ENCODE measurements at places on chromosomes 2 and 18.

DNA sequence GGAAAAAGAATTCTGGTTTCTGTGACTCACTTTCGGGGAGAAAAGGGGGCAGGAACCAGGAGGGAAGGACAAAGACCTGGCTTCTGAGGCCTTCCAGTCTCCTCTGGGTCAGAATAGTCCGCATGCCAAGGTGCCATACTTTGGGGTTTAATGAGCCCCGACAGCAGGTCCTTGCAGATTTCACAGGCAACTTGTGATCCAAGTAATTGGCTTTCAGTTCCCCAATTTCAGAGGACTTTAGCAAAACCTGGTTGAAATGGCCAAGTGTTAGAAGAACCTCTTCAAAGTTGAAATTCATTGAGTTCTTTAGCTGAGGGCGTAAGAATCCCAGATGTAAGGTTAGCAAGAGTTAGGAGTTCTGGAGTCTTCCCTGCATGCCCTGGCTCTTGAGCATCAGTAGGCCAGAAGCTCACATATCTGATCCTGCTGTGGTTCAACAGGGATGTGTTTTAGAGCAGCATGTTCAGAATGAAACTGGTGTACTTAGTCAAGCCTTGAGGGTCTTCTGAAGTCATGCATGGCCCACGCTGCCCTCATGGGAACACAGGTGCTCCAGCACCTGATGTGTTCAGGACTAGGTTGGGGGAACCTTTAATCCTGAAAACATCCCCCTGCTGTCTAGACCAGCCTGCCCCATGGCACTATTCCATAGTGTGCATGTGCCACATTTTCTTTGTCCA, 143.0 kb downstream of the NUP35 start:
- DNase-seq: no peak

DNA sequence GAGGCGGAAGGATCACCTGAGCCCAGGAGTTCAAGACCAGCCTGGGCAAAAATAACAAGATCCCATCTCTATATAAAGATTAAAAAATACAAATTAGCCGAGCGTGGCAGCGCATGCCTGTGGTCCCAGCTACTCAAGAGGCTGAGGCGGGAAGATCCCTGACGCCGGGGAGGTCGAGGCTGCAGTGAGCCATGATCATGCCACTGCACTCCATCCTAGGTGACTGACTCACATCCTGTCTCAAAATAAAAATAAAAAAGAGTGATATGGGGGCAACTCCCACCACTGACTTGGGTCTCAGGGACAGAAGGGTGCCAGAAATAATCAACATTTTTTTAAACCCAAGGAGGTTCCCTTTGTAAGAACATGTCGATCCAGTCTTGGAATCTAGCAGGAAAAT, 37.6 kb downstream of the ZNF516 start:
- DNase-seq: no peak

GRCh38 chr18:12564861-12565260, 93.0 kb downstream of the SPIRE1 start:
- DNase-seq: no peak

DNA sequence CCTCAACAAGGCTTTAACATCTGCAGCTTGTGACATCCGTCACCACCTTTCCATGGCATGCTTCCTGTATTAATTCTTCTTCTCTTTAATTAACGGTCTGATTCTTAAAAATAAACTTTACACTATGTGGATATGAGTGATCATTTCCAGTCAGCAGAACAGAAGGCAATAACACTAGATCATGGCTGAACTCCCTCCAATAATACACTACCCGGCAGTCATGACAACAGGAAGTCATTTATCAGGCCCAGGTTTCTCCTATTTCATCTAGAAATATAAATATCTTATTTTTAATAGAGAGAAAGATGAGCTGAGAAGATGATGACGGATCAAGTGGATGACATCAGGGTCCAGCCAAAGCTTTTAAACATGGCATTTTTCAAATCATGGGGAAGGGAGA, 792.2 kb downstream of the SLC4A3 start:
- no peak for DNase-seq

- DNase-seq: no peak
Observed at GRCh38 chr18:31878358-31878757, 64.6 kb downstream of the TRAPPC8 start.

DNA sequence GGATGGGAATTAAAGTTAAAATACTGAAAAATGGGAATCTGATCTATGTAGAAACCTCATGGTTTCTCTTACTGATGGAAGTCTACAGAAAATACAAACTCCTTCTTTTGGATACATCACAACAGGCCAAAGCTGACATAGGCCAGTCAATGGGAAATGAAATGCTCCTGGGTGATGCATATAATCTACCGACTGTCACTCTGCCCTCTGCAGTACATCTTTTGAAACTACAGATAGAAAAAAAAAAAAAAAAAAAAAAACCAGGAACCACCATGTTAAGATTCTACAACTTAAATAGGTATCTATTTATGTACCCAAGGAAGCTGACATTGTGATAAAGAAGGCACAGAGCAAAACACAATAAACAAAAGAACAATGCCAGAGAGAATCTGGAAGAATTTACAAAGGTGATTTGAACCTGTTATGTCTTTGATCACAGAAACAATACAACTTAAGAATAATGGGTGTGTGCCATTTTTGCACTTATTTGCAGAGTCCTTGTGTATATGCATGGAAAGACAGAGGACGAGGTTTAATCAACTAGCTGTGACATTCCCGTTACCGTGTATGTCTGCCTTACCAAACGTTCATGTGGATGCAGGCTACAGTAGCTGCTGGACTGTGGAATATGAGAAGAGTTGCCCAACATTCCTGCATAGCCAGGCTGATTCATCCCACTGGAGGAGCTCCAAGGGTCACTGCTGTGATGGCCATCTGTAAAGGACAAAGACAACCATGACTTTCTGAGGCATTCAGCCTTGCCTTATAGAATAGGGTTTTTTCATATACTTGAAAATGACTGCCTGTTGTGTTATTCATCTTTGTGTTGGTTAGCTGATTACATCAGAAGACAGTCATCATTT, 312.7 kb downstream of the TCF4 start:
- peak; percentile 92 for DNase-seq

- DNase-seq: no peak
Observed at GRCh38 chr18:6001867-6002266, 106.5 kb upstream of the TMEM200C start.

- no peak for DNase-seq
Observed at GRCh38 chr2:69674316-69674670, 30.8 kb upstream of the AAK1 start.

- no peak for DNase-seq
Observed at GRCh38 chr2:66497431-66498288, 62.7 kb downstream of the MEIS1 start.

GRCh38 chr2:157431176-157431575, 12.7 kb downstream of the CYTIP start:
- DNase-seq: no peak

DNA sequence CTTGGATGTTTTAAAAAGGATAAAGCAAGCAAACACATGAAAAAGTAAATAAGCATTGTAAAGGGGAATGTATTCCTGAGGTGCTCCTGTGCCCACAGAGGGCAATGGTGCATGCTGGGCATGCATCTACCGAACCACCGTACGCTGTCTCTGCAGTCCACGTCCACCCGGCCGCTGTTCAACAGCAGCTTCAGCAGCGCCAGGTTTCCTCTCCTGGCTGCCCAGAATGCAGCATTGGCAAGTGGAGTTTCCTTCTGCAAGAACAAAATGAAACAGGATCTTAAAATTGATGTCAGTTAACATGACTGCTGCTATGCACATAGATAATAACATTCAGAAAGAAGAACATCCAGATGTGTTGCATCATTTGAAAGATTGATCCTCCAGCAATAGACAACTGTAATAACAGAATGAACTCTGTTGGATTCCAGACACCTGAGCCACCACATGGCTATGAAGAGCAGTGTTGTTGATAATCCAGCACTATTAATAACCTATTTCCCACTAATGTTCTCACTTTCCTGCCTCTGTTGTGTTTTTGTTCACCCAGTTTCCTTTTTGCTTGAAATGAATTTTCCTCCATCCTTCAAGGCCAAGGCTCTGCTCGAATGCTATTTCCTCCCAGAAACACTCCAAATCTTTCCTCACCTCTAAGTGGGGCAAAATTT, 13.6 kb downstream of the ANKRD29 start:
- DNase-seq: no peak

DNA sequence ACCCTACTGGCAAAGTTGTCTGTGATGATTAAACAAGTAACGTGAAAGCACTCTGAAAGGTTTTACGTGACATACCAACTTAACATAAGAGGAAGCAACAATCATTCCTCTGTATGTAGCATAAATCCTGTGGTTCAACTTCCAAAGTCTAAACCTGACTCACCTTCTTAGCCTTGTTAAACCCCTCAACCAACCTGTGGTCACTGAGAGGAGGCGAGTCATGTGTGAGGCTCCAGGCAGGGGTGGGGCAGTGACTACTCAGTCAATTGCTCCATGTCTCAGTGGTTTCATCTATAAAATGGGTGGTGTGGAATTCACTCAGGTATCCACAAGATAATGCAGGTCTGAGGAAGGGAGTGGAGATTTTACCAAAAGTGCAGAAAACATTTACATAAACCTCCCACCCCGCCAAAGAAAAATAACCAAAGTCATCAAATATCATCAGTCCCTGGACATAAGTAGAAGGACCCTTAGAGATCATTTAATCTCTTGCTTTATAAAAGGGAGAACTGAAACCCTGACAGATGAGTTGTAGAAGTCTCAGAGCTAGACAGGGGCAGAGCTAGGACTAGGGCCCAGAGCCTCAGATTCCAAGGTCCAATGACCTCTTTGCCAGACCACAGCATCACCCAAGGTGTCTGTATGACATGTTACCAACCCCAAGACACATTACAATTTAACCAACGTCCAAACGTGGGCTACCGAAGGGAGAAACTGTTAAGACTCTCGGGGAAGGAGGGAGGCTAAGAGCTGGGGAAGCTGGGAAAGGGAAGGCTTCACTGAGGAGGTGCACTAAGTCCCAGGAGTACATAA, 3.7 kb upstream of the PCBP1 start:
- no peak for DNase-seq

Data from fibroblast of gingiva (primary cell).